ENCODE measurements at places on chromosomes 4 and X.

DNA sequence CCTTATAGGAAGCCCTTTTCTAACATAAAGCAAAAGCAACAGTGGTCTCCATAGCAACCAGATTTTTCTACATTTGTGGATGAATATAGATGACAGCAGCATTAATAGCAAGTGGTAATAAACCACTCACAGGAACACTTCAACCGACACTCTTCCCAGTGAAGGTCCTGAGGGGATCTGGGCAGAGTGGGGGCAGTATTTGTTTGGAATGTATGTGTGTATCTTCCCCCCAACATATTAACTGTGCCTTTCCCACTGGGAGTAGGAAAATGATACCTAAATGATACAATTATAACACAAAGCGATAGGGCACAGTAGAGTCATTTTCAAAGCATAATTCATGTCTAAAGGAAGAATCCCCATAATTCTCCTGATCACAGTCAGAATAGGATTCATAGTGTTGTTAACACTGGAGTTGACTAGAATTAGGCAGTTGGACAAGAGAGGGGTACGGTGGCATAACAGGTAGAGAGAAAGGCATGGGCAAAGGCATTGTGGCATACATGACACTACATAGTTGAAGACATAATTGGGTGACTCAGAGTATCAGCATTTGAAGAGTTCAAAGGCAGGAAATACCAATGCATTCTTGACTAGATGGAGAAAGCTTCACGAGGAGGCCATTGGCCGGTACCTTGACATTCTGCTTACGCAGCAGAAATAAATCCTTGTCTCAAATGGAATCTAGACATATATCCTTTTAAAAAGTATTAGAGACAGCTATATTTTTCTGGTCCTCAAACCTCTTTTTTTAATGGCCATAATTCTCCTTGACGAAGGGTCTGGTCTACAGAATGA is 15.2 kb downstream of the CAPN6 start:
- no peak for DNase-seq

- peak; percentile 53 for DNase-seq
Observed at GRCh38 chr4:64584981-64585557, 175.8 kb upstream of the TECRL start.

DNA sequence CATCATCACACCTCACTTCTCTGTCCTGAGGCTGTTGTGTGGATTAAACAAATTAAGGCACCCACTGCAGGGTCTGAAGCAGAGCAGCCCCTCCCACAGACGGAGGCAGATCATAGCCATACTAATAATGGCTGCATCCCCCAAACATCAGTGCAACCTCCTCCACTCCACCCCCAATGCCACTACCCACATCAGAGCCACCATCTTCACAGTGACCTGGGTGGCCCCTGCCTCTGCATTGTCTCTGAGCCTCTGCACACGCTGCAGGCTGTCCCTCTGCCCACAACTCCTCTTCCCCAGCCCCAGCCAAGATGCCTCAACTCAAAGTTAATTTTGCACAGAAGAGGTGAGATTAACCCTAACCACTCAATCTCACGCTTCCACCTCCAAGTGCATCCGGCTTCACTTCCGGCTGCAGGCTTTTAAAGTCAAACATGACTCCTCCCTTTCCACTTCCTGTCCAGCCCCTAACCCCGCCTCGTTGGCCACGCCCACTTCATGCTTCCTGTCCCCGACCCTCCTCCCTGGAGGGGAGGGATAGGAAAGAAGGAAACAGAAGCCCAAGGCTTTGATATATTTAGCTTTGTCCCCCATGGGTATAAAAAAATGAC is 22.7 kb downstream of the JAKMIP1 start:
- peak; percentile 37 for DNase-seq

- DNase-seq, result no peak
Observed at GRCh38 chr4:186724864-186725468, 1.3 kb upstream of the FAT1 start.

DNA sequence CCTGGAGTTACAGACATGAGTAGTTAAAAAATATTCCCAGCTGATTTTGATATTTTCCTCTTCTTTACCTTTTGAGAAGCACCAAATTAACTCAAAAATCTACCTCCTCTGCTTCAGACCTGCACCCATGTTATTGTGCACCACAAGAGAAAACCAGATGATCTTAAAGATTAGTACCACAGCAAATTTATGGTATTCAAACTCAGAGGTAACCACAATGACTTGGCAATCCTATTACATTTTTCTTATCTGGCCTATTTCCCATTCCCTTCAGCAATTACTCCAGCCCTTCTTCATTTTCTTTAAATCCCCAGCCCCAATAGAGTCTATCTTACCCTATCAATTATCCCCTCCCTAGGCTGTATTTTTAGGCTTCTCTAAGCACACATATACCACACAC is 535.1 kb downstream of the FAT4 start:
- no peak for DNase-seq

DNA sequence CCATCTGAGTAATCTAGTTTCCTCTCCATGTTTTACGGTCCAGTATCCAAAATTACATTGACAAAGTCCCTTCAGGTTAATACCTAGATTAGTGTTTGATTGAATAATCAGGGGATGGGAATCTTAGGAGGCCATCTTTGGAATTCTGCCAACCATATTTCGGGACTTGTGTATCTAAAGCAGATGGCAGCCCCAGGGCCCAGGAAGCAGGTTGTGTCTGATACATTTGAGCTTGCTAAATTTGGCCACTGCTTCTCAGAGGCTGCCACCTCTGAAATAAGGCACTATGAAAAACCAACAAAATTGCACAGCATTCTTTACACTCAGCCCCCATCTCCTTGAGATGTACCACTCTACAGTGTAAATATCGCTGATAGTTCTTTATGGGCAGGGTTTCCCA is 102.1 kb downstream of the ASB9 start:
- no peak for DNase-seq

- DNase-seq, result no peak
Observed at GRCh38 chr4:71380788-71381187, 42.0 kb downstream of the SLC4A4 start.

DNA sequence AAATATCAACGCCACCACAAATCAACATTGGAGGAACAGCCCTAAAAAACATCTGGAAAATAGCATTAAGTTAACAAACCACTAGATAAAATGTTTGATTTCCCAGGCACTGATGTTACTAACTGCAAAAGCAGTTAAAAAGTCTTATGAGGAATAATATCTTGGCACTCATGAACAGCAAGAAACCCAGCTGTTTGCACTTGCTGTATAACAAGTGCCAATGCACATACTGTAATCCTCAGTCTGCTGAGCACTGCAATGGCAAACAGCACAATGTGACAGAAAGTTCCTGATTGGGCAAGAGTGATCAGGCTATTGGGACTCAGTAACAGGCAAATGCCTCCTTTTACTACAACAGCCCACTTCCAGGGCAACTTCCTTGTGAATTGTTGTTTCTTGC is 20.8 kb upstream of the SEC24B start:
- no peak for DNase-seq

DNA sequence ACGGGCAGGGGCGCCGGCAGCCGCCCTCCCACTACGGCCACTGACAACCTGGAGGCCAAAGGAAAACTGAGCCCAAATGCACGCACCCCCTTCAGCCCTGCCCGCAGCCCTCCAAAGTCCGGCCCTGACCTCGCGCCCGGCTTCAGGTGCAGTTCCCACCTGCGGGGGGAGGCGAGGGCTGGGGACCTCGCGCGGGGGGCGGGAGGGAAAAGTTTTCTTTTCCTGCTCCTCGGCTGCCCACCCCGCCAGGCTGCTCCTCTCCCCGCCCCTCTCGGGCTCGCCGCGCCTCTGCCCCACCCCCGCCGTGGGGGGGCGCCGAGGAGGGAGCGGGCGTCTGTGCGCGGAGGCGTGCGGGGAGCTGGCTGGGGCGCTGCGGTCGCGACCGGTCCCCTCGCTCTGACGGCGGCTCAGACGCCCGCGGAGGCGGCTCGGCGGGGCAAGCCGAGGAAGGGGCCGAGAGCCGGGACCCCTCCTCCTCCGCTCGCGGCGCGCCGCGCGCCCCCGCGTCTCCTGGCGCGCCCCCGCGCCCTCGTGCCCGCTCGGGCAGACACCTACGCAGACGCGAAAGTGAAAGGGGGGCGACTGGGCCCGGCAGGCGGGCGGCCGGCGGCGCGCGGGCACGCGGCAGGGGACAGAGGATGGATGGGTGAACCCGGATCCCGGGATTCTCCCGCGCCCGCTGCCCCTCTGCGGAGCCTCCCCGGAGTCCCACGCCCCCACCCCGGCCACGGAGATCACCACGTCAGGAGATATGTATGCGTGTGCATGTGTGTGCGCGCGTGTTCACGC is 3.1 kb upstream of the NR3C2 start:
- DNase-seq, result no peak

DNA sequence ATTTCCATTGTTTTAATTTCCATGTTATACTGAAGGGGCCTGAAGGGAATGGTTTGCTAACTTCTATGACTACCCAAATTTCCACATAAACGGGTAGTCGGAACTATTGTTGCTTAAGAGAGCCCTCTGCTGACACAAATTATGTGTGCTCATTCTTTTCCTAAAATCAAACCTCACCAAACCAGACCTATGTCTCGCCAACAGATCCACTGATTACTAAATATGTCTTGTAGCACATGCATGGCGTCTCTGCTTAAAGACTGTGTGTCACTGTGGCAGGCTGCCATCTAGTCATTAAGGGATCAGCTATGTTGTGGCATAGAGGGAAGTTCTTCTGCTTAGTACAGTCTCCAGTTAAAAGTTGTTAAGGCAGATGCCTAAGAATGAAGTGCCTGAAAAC is 25.1 kb downstream of the PIR start:
- DNase-seq, result peak; percentile 46

DNA sequence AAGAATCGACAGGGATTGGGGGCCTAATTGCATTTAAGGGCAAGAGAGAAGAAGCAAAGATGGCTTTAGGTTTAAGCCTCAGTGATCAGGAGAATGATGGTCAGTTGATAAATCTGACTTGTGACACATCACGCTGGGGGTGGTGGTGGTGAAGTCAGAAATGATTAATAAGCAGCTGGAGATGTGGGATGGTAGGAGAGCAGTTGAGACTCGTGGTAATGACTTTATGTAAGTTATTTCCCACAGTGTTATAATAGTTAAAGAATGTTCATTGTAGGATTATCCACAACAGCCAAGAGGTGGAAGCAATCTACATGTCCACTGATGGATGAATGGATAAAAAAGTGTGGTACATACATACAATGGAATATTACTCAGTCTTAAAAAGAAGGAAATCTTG is 178.9 kb upstream of the GPC4 start:
- DNase-seq, result no peak

GRCh38 chr4:135032670-135033069 is 831.1 kb upstream of the PABPC4L start:
- DNase-seq, result no peak

GRCh38 chrX:118614150-118614549 is 113.3 kb upstream of the IL13RA1 start:
- peak; percentile 73 for DNase-seq

DNA sequence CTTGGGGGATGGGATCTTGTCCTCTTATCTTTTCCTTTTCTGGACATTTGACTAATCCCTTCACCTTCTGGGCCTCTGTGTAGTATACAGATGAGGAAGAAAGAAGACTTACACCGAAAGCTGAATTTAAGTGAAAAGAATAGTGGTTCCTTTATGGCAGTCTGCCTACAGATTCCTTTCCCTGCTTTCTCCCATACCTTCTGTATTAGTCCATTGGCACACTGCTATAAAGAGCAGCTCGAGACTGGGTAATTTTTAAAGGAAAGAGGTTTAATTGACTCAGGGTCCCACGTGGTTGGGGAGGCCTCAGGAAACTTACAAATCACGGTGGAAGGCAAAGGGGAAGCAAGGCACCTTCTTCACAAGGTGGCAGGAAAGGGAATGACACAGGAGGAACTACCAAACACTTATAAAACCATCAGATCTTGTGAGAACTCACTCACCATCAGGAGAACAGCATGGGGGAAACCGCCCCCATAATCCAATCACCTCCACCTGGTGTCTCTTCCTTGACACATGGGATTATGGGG is 34.0 kb upstream of the CD38 start:
- no peak for DNase-seq

DNA sequence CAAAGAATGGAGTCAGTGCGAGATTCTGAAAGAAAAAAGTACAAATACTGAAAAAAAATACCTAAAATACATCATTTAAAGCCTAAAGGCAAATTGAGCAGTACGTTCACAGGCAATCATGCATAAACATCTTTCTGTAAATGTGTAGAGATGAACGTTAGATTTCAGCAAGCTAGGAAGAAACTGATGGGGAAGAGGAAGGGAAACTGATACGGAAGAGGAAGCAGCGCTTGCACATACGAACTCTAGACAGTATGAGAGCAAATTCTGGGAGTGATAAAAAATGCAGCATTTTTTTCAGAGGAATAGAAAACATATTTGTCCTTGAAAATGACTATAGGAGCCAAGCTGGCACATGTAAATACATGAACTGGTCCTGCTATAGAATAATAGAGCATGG is 9.4 kb downstream of the ANKRD50 start:
- DNase-seq, result no peak

DNA sequence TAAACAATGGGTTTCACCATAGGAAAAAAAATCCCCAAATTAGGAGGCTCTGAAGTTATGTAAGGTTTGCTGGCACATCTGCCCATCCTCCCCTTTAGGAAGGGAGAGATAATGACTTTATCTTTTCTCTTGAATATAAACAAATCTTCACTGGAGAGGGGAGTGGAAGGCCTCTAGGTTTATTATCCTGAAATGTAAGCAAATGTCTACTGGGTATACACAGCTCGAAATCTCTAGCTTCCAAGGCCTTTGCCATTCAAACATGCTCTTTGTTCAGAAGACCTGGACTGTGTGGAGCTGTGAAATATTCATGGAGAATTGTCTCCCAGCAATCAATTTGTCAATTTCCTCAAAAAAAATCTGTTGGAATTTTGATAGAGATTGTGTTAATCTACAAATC is 21.7 kb upstream of the MED14 start:
- DNase-seq, result no peak

DNA sequence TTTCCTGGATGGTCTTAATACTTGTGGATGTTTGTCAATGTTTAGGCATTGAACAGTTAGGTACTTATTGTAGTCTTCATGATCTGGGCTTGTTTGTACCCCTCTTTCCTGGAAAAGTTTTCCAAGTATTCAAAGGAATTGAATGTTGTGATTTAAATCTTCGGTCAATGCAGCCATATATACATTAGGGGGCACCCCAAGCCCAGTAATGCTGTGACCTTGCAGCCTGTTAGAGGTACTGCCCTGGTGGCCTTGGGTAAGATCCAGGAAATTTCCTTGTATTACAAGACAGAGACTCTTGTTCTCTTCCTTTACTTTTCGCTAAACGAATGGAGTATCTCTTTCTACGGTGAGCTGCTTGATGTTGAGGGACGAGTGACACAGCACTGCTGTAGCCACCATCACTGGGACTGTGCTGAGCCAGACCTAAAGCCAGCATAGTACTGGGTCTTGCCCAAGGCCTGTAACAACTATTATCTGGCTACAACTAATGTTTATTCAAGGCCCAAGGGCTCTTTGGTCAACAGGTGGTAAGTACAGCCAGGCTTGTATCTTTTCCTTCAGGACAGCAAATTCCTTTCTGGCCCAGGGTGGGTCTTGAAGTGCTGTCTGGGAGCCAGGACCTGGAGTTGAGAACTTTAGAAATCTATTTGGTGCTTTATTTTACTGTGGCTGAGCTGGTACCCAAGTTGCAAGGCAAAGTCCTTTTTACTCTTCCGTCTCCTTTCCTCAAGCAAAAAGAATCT is 118.3 kb upstream of the ATOH1 start:
- DNase-seq, result peak; percentile 8

GRCh38 chr4:10687526-10687925 is 3.0 kb upstream of the CLNK start:
- no peak for DNase-seq

- DNase-seq, result no peak
Observed at GRCh38 chr4:77960367-77960766, 96.8 kb upstream of the FRAS1 start.

All from NB4 (cell line).